ENCODE measurements at places on chromosomes 5 and 9. TPM values are rescaled to one million over a fixed set of nuclear protein-coding genes. Genes with fewer than 3 reads are reported as not detected.
A peak's percentile ranks its signal among the peaks of the same experiment; 100 is the strongest.

- DNase-seq, result no peak
These were observed 105.5 kb upstream of the TSLP start for GRCh38 chr5:110965773-110966581.

DNA sequence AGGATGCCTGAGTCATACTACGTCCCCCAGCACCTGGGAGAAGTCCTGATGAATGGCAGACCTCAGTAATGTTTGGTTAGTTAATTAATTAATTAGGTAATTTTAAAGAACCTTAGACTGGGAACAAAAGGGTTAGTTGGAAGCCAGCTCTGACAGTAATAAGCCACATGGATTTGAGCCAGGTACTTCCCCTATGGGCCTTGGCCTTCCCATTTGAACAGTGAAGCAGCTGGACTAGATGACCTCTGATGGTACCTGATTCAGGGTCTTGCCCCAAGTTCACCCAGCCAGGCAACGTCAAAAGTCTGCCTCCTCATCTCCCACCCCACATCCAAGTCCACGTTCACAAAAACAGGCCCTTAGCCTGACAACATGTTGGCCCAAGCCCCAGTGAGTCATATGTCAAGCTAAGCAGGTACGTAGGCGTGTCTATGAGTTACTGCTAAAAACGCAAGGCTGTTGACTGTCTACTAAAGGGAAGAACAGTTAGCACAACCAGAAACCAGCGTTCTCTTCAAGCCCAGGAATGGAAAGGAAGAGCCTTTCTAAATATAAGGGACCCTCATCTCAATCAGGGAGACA, 303.2 kb downstream of the ACTL7B start:
- DNase-seq, result no peak

DNA sequence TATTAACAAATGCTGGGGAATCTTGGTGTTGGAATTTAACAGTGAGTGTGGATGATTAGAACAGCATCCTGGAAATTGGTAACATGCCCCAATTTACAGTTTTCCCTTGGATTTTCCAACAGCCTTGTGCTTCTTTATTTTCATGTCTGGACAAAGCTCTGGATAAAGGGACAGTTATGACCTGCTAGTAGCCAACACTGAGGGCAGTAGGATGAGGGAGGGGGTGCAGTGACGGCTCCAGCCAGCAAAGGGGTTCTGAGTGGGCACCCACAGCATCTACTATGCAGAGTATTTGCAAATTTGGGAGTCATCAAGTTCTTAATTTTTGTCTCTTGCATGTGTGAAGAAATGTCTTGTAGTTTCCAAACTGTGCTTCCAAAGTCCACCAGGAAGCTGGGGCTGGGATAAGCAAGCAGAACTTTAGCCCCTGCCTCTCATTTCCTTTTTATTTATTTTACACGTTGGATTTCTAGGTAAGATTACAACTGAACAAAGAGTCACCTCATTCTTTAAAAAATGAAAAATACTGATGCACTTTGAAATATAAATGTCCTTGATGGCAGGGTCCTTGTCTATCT, 63.0 kb upstream of the SELENOP start:
- DNase-seq, result no peak

GRCh38 chr5:81359881-81360280, 34.1 kb downstream of the ACOT12 start:
- DNase-seq, result no peak

DNA sequence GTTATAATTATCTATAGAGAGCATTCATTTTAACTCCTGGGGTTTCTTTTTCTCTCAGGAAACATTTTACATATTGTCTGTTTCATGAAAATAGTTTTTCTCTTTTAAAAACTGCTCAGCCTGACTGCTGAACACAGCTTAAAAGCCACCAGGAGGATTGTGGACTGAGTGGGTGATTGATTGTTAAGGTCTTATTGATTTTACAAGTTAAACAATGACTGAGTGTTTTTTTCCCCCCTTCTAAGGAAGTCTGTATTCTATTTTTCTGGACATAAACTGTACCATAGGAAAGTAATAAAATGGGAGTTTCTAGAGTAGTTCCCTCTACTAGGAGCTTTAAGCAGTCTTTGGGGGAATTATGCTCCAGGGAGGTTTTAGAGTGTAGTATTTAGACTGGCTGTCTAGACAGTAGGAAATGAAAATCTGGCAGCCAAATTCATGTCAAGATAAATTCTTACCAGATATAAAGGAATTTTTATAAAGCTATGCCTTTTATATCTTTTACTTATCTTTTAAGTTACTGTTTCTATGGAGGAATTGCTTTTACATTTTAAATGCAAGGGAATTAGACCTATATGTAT, 463.9 kb downstream of the PRR16 start:
- no peak for DNase-seq

DNA sequence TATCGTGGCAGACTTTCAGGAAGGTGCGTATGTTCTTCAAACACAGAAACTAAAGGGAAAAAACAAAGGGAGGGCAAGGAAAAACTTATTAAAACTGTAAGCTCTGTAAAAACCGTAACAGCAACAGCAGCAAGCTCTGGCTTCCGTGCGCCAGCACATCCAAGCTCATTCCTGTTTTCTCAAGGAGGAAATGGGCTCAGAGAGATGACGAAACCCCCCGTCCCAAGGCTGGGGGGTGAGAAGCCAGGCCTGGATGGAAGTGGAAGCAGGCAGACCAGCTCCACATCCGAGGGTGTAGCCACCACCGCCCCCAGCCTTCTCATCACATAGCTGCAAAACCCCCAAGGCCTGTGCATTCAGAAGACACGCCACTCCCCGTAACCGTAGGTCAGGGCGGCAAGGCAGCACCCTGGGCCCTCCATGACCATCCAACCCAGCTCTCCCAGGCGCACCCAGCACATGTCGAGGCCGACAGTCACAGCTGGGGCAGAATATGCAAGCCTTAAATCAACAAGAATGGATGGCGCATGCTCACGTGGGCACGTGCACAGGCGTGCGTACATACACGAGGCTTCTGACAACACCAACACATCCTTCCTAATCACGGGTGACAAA, 52.8 kb downstream of the VAV2 start:
- no peak for DNase-seq

The PFN3 gene
- total RNA-seq, result 0.48 TPM

DNA sequence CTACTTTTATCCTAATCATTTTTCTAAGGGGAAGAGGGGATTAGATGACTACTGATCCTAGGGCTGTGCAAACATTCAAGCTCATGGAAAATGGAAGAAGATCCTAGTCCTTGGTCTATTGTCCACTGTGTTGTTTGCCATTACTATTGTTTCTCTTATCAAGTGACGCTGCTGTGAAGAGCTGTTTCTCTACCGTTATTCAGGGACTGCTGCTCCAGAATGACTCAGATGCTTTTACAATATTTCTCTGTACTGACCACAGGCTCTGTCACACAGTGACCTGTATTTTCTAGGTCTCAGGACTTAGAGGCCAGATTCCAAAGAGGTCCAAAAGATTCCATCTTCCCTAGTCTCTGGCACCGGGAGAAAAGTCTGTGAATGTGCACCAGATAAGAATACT, 159.5 kb upstream of the CHD1 start:
- DNase-seq, result no peak

GRCh38 chr5:69404659-69405330, 10.1 kb upstream of the MARVELD2 start:
- DNase-seq, result no peak

DNA sequence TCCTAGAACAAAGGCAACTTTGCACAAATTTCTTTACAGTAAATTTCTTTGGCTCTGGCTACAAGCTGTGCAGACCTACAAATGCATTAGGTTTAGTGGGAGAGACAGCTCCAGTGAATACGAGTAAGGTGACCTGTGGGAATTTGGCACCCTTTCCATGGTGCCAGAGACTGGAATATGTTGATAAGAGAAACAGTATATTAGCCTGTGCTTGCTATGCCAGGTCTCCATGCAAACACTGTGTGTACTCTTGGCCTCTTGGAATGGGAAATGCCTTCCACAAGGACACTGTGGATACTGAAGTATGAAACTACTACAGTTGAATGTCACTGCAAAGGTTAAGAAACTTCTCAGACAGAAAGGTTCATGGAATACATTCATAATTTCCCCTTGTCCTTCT, 458.5 kb downstream of the IRX1 start:
- no peak for DNase-seq

The BSPRY gene
- total RNA-seq, result 6.4 TPM

The FBLL1 gene
- 5.3 TPM for total RNA-seq

The GAPVD1 gene
- 33.8 TPM for total RNA-seq

The TRPM3 gene
- total RNA-seq, result 5.4 TPM

The THBS4 gene
- total RNA-seq, result 11.8 TPM

DNA sequence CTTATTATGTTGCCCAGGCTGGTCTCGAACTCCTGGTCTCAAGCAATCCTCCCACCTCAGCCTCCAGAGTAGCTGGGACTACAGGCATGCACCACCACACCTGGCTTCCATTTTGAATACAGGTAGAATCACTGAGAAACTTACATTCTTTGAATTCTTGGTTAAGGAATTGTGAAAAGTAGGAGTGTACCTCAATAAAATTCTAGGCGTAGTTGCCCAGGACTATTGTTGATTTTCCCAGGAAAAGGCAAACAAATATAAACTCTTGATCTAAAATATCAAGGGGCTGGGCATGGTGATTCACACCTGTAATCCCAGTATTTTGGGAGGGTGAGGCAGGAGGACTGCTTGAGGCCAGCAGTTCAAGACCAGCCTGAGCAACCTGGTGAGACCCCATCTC, 16.8 kb upstream of the DMXL1 start:
- no peak for DNase-seq

The CCL27 gene
- total RNA-seq, result 1.0 TPM

The CDHR2 gene
- total RNA-seq, result 1.1 TPM

DNA sequence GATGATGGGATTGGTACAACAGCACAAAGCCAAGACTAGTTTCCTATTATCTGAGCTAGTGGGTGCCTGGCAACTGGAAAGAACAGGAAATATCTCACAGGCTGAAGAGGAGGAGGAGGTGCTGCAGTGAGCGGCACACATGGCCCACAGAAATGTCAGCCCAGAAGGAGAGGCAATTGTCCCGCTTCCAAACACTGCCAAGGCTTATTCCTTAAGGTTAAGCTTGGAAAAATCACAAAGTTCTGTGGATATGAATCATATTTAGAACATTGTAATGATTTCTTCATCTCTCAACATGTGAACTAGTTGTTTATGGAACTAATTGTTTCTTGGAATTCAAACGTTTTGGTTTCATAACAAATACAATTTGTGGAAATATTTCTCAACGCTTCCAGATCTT, 1019.5 kb upstream of the SEMA6A start:
- no peak for DNase-seq

GRCh38 chr5:34789021-34789531, 49.9 kb upstream of the TTC23L start:
- DNase-seq, result no peak

DNA sequence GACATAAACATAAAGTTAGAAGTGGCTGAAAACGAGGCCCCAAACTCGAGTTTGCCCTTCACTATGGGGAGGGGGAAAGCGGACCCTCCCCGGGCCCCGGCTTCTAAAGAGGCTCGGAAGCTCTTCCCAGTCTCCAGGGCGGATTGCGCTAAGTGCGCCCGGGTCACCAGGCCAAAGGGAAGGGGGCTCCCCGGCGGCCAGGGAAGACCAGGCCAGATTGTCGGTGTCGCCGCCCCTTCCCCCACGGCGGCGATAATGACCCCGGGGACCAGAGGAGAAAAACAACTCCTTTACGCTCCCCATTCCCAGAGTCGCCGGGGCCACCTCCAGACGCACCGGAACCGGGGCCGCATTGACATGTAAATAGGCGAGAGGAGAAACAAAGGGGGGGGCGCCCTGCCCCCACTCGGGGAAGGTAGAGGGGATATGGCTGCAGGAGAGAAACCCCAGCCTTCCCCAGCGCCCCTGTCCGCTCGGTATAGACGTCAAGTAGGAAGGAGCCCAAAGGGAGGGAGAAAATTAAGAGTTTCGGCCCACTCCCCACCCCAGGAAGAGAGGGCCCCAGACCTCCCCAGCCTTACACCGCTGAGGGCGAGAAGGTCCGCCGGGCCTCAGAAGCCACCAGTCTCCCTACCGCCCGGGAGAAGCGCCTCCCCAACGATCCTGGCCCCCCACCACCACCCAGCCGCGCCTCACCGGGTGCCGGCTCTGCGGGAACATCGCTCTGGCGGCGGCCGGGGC, 1.7 kb downstream of the TLE1 start:
- peak; percentile 86 for DNase-seq

- no peak for DNase-seq
These were observed 162.0 kb upstream of the SEMA6A start for GRCh38 chr5:116736671-116737070.

DNA sequence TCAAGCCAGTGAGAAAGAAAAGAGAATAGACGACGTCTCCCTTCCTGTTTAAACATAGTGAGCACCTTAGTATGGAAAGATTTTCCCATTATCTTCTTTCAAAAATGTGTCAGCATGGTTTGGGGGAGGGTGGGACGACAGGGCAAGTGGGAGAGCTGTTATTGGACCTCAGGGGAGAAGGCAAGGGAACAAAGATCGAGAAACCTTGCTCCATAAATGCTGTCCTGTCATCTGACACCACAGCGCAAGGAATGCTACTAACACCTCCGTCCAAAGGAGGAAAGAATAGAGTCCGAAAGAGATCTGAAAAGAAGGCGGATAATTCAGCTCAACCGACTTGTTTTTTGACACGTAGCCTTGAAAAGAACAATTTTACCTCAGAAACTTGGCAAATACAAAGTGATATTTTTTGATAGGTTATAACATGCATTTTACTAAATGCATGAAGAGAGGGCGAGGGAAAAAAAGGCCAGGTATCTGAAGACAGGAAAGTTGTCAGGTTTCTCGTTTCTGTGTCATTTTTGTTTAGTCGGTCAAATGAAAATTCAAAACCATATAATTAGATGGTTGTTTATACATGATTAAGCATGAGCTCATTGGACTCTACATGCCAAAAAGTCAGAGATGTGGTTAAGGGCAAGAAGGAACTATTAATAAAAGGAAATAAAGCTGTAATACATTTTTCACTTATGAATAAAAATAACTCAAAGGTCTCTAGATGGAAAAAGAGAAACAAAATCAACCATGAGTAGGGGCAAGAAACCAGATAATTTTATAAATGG, 155.7 kb downstream of the GLIS3 start:
- no peak for DNase-seq

- DNase-seq, result no peak
These were observed 2.7 kb upstream of the MLLT3 start for GRCh38 chr9:20625003-20625349.

DNA sequence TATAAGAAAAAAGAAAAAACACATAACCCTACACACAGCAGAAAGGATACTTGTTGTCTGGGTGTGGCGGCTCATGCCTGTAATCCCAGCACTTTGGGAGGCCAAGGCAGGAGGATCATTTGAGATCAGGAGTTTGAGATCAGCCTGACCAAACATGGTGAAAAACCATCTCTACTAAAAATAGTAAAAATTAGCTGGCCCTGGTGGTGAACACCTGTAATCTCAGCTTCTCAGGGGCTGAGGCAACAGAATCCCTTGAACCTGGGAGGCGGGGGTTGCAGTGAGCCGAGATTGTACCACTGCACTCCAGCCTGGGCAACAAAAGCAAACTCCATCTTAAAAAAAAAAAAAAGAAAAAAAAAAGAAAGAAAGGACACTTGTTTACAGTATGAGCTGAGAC, 147.6 kb upstream of the PITX1 start:
- DNase-seq, result no peak

The SHISAL2B gene
- total RNA-seq, result 11.1 TPM

- no peak for DNase-seq
These were observed 35.0 kb upstream of the SLC6A3 start for GRCh38 chr5:1480217-1480616.

GRCh38 chr5:56734091-56734694, 81.2 kb upstream of the MAP3K1 start:
- no peak for DNase-seq
